ENCODE measurements at places on chromosomes 1 and 21.

DNA sequence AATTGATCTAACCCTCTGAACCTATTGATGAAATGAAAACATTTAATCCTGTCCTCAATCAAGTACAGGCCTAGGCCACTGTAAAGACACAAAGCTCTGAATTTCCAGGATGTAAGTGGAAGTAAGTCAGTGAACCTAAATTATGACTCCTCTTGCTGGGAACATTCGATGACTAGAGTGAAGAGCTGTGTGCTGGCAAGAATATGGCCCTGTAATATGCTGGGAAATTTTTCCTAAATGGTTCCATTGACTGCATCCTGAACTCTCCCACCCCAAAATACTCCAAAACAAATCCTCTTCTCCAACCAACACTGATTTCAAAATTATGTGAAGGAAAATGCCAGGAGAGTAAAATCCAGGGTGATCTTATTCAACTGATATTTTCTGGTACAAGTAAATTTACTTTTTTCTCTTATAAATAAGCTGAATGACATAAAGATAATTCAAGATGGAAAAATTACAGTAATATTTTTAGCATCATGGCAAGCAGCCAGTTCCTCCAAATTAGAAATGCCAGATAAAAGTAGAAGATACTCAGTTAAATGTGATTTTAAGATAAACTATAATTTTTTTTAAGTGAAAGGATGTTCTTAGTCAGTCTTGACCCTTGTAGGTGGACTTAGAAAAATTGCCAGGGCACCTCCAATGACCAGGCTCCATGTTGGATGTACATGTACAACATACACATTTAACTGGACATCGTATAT is 269.4 kb downstream of the PTGER3 start:
- no peak for DNase-seq

GRCh38 chr1:115293899-115294298 is 44.1 kb downstream of the NGF start:
- DNase-seq, result no peak

DNA sequence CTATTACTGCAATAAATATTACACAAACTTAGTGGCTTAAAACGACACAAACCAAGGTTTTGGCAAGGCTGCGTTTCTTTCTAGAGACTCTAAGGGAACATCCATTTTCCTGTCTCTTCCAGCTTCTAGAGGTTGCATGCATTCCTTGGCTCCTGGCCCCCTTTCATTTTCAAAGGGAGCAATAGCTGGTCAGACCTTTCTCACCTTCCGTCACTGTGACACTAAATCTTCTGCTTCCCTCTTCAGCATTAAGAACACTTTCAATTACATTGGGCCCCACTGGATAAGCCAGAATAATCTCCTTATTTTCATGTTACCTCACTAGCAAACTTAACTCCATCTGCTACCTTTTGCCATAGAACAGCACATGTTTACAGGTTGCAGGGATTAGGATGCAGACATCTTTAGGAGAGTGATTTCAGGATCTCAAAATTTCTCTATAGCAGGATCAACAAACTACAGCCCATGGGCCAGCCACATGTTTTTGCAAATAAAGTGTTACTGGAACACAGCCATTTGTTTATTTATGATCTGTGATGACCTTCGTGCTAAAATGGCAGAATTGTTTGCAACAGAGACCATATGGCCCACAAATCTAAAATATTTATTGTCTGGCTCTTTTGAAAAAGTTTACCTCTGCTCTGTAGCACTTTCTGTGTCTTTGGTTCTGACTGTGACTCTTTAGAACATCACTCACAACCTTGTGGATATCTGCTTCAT is 221.5 kb upstream of the SGIP1 start:
- DNase-seq, result no peak

DNA sequence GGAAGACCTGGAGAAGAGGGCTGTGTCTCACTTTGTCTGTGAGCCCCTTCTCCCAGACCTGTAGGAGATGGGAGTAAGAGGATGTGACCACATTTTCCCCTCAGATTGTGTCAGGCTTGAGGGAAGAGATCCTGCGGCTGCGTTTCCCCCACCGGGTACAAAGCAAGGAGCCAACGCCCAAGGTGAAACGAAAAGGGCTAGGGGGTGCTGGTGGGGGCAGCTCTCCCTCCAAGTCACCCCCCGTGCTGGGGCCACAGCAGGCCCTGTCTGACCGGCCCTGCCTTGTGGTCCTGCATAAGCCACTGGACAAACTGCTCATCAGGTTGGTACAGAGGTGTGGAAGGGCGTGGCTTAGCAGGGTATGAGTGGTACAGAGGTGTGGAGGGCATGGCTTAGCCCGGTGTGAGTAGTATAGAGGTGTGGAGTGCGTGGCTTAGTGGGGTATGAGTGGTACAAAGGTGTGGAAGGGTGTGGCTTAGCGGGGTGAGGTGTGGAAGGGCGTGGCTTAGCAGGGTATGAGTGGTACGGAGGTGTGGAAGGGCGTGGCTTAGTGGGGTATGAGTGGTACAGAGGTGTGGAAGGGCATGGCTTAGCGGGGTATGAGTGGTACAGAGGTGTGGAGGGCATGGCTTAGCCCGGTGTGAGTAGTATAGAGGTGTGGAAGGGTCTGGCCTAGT is 30.6 kb downstream of the HYI start:
- no peak for DNase-seq

GRCh38 chr1:94871031-94871430 is 50.9 kb downstream of the SLC44A3 start:
- DNase-seq, result no peak

- no peak for DNase-seq
Observed at GRCh38 chr1:37752583-37753471, 12.1 kb downstream of the EPHA10 start.

DNA sequence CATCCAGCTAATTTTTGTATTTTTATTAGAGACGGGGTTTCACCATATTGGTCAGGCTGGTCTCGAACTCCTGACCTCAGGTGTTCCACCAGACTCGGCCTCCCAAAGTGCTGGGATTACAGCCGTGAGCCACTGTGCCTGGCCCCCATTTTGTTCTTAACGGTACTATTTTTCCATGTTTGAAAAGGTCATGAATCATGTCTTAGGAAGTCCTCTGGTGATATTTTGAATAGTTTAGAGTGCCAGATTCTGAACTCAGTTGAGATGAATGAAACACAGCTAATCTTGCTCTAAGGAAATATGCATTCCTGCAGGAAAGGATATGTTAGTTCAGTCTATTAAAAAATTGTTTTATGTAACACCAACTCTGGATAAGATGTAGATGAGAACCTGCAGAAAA is 62.6 kb upstream of the ATP2B4 start:
- peak; percentile 25 for DNase-seq

DNA sequence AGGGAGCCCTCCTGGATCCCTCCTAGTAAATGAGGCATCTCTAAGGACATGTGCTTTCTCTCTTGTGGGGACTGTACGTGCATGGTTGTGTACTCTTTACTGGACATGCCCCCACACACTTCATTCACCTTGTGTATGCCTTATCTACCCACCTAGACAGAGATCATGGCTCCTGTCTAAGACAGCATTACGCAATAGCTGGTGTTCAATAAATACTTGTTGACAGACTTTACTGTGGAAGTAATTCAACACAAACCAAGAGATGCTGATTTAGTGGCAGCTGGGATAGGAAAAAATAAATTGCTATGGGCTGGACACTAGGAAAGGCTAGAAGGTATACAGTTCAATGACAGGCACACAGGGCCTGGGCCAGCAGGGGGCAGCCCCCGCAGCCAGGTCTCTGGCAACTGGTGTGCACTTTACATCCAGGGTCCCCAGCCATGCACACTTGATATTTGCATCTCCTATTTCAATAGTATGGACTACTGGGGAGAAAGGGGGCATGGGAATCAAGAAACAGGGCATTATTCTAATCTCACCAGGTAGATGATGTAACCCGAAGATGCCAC is 24.2 kb downstream of the TRABD2B start:
- no peak for DNase-seq

DNA sequence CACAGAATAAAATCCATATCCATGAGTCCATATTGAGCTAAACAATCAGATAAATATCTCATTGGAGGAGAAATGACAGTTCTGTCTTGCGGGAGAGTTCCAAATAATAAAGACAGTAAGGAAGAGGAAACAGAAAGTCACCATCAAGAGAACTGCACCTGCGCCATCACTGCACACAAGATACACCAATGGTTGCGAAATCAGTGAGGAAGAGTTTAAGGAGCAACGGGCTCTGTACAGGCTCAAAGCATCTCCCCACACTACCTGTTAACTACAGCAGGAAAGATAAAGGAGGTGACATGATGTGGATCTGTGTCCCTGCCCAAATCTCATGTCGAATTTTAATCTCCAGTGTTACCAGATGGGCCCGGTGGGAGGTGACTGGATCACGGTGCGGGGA is 7.8 kb downstream of the C2CD2 start:
- no peak for DNase-seq

DNA sequence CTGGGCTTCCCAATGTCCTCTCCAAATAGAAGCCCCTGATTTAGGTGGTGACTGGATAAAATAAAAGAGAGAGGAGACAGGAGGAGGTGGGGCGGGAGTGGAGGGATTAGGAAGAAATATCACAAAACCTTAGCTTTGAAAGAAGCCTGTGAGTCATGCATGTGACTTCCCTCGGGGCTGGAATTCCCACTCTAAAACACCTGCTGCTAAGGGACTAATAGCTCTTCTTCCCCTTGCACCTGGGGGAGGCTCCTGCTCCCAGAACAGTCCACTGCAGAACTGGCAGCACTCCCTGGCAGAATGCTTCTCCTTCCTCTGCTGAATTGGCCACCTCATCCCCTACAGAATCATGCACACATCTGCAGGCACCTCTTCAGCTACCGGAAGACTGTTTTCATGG is 207.2 kb downstream of the ATG4C start:
- no peak for DNase-seq

- DNase-seq, result no peak
Observed at GRCh38 chr1:65795311-65795710, 2.6 kb downstream of the PDE4B start.

DNA sequence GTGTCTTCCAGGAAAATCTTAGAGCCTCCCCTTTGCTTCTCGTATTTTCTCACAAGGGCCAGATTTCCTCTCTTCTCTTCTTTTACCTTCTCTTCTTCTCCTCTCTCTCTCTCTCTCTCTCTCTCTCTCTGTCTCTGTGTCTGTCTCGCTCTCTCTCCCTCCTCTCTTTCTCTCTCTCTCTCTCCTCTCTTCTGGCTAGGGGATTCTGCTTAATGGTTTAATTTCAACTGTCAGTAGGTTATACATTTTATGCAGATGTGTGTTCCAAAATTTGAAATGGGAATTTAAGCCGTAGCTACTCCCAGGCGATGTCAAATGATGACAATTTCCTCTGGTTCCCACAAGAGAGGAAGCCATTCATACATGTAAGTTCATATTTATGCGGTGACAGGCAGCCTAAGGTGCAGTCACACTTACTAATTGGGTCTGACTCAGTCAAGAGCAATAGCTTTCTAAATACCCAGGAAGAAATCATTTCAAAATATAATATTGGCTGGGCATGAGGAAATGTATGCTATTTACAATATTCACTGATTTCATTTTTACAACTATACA is 1.4 kb downstream of the DSCAM start:
- DNase-seq, result no peak

DNA sequence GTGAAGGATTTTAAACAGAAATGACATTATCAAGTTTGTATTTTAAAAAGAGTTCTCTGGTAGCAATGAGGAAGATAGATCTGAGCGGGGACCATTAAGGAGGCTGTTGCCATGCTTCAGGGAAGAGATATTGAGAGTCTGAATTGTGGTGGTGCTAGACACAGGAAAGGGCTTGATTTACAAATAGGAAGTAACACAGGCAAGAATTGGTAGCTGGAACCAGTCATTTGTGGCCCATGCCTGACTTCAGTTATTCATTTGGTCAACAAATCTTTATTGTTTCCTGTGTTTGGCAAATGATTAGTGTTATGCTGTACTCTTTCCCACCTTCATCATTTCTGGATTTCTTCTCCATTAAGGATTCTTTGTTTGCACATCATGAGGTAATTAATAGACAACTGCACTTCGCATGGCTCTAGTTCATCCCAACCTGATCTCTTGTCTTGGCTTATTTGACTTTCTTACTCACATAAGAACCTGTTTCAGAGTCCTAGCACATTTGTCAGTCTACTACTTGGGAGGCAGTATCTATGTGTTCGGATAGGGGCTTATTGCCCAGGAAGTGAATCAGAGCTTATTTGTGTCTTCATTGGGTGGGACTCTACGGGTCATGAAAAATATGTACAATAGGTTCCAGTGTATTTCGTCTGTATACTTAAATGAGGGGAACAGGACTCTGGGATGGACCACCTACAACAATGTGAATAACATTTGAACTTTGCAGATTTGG is 32.3 kb downstream of the EEIG2 start:
- peak; percentile 57 for DNase-seq

DNA sequence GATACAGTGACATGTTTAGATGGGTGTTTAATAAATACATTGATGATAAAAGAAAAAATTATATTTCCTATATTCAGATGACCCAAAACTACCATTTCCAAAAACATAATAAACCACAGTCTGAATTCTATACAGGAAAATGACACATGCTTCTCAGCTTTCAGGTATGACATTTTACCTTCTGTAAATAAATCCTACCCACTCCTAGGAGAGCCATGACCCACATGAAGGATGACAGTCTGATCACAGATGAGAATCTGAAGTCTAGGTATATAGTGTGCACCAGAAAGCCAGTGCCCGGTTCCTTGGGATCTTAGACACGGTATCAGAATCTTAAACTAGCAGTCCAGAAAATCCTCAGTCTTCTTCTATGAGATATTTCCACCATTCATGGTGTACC is 3.7 kb upstream of the GJA9 start:
- no peak for DNase-seq

GRCh38 chr1:94178901-94179300 is 58.0 kb upstream of the ABCA4 start:
- DNase-seq, result no peak

- DNase-seq, result no peak
Observed at GRCh38 chr1:94757931-94758330, 62.2 kb upstream of the SLC44A3 start.

GRCh38 chr1:158916085-158916484 is 15.3 kb upstream of the PYHIN1 start:
- DNase-seq, result no peak

DNA sequence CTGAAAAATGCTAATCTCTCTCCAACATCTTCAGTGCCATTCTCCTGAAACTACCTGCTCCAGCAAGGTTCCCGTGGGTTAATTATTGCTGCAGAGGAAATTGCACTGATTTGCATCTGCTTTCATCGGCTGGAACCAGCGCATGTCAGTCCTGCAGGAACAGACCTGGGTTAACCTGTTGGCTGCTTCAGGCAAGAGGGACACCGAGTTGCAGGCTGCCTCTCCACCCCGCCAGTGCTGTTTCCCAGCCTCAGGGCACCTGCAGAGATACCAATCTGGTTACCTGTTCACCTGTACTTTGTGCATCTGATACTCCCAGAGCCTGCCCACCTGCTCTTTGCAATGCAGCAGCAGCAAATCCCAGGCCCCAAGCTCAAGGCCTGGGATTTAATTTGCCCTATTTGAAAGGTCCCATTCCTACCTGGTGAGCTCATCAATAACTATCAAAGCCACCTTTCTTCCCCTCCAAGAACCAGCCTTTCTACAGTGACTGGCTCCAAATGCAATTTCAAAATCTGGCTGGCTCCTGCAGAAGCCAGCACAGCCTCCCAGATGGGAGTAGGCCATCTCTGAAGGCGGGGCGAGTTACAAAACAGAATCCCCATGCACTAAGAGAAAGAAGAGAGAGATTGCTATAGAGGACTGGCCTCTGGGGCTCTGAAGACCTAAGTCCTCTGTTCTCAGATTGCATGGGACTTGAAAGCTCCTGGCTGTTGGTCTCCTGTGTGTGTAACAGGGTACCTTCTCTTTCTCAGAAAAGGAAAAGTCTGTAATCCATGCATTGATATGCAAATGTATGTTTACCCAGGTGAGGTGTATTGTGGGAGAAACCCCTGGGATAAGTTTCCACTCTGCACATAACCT is 67.8 kb downstream of the TOMM20 start:
- DNase-seq, result no peak

Data from HCEC 1CT (cell line).